Dorsolateral prefrontal cortex (tissue), 122 donors: ENCODE measurements at places on chromosomes 5 and 9.

GRCh38 chr5:65765582-65765981, 43.6 kb downstream of the NLN start:
- DNase-seq = no peak

DNA sequence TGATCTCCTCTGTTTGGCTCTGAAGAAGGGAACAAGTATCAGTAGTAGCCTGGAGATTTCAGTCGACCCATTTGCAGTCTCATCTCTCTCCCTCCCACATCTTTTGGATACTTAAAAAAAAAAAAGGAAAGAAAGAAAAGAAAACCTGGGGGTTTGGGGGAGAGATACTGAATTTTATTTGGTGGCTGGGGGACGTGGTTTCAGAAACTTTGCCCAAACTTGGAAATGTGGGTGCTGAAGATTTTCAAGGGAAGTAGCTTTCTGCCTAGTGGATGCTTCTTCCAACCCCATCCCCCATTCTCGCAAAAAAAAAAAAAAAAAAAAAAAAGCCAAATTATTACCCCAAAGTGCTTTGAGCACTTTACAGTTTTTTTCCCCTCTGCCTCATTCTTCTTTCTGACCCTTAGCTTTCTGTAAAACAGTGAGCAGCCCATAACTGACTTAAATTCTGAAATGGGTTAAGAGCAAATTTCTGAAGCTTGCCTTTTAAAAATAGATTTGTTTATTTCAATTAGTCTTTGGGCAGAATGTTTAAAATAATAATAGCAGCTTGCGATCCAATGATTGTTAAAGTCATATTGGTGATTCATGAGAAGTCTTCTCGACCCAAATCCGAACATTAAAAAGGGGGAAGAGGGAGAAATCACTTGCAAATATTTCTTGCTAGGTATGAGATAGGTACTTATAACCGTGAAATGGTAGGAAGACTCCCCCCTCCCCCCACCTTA, 894 bp downstream of the FST start:
- no peak for DNase-seq

DNA sequence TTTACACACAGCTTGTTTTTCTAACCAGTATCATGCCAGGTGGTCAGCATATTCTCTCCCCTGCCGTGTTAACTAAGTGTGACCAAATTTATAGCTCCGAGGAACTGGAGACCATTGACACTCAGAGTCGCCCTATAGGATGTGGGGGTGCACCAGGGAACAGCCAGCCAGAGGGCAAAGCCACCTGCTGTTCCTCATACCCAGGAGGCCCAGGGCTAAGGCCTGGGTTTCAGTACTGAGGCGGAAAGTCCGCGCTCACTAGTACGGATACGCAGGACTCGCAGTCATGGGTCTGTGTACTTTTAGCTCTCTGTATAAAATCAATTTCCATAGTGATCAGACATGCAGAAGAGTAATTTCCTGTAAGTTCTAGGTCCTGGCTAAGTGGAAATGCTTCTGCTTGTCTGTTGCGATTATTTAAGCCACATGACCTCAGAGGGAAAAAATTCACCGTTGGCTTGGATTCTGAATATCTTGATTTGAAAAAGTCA, 247.0 kb downstream of the AOPEP start:
- DNase-seq = no peak

DNA sequence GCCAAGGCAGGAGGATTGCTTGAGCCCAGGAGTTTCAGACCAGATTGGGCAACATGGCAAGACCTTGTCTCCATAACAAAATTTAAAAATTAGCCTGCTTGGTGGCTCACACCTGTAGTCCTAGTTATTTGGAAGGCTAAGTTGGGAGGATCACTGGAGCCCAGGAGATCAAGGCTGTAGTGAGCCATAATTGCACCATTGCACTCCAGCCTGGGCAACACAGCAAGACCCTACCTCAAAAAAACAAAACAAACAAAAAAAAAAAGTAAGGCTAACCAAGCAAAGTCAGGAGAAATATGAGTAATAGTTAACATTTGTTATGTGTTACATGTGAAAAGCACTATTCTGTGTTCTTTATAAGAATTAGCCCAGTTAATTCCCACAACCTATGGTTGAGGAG, 74.7 kb downstream of the FOXB2 start:
- DNase-seq = no peak

DNA sequence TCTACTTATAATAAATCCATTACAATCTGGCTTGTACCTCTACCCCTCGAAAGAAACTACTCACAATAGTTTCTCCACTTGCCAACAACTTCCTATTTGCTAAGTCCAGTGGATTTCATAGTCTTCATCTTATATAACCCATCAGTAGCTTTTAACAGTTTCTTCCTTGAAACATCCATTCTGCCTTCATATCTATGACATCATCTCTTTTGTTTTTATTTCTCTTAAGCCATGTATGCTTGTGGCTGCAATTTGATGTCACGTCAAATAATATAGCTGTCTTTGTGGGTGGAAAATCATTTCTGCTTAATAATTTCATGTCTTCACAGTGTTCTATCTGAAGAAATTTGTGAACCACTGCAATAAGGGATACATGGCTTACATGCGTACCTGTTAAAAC, 77.5 kb upstream of the GRHPR start:
- no peak for DNase-seq

DNA sequence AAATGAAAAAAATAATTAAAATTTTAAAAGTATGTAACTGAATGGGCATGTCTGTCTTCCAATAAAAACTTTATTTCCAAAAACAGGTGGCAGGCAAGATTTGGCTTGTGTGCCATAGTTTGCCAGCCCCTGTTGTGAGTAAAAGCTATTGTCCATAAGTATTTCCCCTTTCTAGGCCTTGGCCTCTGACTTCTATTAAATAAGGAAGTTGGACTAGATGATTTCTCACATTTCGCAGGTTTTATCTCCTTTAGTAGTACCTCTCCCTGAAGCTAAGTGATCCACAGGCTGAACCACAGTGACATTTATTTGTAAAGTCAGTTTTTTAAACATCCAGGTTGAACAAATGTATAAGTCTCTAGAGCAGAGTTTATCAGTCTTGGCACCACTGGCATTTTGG, 41.3 kb downstream of the RECK start:
- no peak for DNase-seq

DNA sequence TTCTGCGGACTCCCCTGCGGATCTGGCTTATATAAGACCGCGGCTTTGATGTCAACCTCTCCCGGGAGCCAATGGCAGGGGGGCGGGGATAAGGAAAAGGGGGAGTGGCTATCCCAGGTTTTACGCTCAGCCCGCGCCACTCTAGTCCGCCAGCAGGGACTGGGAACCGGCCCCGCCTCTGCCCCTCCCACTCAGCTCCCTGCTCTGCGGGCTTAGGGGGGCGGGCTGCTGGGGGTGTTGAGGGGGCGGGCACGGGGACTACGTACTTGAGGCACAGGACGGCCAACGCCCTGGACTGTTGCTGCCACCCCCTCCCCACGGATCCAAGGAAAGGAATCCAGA, at the start of gene HAND1:
TSS of gene HAND1 (minus strand) at position 4 of the 342 bp plus-strand sequence. CDS start 219 bp downstream, outside the sequence.
- DNase-seq = no peak

GRCh38 chr5:143016777-143017516, 246.8 kb downstream of the ARHGAP26 start:
- DNase-seq = no peak

DNA sequence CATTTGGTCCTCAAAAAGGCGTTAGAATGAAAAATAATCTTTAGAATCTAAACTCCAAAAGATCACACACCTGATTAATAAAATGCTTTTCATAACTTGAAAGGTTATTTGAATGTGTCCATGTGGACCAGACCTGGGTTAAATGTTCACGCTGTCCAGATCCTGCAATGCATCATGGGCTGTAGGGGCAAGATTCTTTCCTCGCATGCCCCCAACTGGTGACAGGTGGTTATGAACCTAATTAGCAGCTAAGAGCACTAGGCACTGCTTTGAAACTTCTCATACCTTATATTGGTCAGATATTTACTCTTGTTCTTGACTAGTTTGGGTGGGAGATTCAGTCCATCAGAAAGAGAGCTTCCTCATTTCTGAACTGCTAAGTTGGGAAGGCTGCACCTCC, 19.3 kb upstream of the PIP5K1B start:
- DNase-seq = no peak

DNA sequence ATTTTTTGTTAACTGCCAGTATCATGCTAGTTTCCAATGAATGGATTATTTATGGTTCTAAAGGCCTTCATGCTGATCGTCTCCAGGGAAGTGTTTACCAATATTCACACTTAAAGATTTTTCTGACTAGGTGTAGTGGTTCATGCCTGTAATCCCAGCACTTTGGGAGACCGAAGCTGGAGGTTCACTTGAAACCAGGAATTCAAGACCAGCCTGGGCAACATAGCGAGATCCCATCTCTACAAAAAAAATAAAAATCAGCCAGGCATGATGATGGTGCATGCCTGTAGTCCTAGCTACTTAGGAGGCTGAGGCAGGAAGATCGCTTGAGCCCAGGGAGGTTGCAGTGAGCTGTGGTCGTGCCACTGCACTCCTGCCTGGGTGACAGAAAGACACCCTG, 43.5 kb downstream of the FAM13B start:
- no peak for DNase-seq

GRCh38 chr5:43773478-43773844, 170.5 kb downstream of the NNT start:
- no peak for DNase-seq

- no peak for DNase-seq
Observed at GRCh38 chr5:65192331-65192730, 289.4 kb downstream of the ADAMTS6 start.

DNA sequence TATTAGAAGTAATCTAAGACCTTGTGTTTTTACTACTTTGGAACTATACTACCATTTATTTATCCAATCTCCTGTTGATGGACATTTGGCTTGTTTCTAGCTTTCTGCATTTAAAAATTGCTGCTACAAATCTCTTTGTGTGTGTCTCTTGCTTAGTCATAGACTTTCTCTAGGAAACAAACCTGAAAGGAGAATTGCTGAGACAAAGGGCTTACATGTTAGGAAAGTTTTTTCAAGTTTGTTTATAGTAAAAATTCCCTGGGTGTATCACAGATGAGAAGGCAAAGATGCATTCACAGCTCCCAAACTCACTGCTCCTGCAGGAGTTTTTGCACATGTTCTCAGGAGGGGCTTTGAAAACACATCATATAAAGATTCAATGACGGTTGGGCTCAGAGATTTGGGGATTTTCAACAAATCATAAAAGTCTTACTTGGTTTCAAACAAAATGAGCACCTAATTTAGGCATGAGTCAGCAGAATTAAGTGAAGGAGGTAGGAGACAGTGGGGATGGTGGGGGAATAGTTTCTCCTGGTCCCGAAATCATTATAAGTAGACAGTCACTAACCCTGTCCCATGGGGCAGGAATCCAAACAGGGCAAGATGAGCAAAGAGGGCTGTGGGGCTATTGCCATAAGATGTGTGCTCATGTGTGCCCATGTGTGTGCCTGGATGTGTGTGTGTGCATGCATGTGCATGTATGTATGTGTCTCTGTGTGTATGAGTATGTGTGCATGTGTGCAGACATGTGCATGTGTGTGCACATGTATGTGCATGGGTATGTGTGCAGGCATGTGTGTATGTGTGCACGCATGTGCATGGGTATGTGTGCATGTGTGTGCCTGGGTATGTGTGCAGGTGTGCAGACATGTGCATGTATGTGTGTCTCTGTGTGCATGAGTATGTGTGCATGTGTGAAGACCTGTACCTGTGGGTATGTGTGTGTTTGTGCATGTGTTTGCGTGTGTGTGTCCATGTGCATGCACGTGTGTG, 43.4 kb upstream of the S1PR3 start:
- DNase-seq = no peak

GRCh38 chr5:148937830-148938521, 111.6 kb downstream of the ADRB2 start:
- DNase-seq = no peak

DNA sequence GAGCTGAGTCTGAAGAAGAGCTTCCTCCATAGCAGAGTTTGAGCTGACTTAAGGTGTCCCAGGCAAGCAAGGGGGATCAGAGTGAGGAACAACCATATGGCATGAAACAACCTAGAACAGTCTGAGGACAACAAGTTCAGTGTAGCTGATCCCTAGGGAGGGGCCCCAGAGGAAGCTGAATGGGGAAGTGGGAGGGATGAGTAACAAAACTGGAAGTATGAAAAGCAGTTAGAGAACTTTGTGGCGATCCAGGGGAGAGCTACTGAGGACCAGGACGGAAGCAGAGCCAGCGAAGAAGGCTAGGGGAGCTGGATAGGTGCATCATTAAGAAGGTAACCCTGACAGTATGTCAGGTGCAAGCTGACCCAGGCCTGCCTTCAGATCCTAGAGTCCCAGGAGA, 580.8 kb downstream of the BNC2 start:
- no peak for DNase-seq

DNA sequence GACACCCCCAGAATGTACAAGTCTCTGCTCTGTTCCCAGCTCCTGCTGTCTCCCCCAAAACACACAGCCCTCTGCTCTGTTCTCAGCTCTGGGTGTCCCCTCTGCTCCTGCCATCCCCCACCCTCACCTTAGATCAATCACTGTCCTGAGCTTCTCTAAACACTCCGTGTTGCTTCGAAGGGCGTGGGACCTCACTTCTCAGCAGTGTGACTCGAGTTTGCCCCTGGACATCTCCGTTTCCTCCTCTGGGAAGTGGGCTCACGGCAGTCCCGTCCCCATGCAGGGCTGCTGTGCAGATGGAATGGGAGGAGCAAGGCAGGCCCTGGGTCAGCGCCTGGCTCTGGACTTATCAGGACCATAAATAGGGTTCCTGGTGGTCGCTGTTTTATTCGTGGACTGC, 98.0 kb upstream of the RAPGEF1 start:
- DNase-seq = no peak

DNA sequence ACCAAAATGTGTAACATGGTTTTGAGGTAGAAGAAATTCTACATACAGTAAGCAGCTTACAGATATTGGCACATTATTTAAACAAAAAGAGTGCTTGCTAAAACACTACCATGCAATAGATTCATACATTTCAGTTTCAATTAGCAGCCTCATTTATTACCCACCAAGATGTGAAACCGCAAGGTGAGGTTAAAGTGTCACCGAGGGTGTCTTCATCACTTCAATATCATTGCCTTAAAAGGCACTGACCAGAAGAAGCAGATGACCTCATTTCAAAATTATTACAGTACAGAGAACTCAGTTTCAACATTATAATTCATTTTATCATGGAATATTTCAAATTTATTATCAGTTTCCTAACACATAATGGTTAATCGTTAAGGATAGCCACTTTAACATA, 302.2 kb downstream of the ISL1 start:
- DNase-seq = no peak

DNA sequence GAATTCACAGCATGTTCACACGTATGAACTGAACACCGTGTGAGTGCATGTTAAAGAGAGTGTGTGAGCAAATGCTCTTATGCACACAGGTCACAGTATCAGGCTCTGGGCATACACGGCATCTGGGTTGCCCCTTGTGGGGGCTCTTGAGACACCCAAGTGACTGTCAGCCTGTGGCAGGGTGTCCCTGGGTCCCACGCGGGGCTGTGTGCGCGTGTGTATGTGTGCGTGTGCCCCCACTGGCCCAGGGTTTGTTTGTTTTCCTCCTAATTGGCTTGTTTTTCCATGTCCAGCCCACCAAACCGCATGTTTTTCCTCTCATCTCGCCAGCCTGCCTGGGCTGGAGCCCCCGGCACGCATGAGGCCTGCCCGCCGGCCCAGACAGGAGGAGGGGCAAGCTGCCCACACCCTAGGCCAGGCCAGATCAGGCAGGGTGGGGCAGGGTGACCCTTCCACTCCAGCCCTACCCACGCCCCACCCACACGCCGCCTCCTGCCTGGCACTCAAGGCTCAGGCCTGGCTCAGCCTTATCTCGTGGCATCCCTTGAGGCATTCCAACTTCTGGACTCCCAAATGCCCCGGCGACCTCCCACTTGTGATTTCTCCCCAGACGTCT, 28.8 kb downstream of the CNTFR start:
- no peak for DNase-seq
